ENCODE measurements at places on chromosomes 6 and 20. TPM values are rescaled to one million over a fixed set of nuclear protein-coding genes. Genes with fewer than 3 reads are reported as not detected.

PCSK2 gene
- not detected for total RNA-seq

SRSF12 gene
- total RNA-seq, result under 0.01 TPM

SOBP gene
- total RNA-seq, result 6.0 TPM

WFDC10B gene
- not detected for total RNA-seq

FNDC11 gene
- 0.40 TPM for total RNA-seq

Data from thoracic aorta endothelial cell (primary cell).